Fibroblast of the aortic adventitia (primary cell): ENCODE measurements at places on chromosomes 2 and 18.
A peak's percentile ranks its signal among the peaks of the same experiment; 100 is the strongest.

GRCh38 chr2:134232868-134233727, 20.8 kb upstream of the MGAT5 start:
- no peak for DNase-seq

DNA sequence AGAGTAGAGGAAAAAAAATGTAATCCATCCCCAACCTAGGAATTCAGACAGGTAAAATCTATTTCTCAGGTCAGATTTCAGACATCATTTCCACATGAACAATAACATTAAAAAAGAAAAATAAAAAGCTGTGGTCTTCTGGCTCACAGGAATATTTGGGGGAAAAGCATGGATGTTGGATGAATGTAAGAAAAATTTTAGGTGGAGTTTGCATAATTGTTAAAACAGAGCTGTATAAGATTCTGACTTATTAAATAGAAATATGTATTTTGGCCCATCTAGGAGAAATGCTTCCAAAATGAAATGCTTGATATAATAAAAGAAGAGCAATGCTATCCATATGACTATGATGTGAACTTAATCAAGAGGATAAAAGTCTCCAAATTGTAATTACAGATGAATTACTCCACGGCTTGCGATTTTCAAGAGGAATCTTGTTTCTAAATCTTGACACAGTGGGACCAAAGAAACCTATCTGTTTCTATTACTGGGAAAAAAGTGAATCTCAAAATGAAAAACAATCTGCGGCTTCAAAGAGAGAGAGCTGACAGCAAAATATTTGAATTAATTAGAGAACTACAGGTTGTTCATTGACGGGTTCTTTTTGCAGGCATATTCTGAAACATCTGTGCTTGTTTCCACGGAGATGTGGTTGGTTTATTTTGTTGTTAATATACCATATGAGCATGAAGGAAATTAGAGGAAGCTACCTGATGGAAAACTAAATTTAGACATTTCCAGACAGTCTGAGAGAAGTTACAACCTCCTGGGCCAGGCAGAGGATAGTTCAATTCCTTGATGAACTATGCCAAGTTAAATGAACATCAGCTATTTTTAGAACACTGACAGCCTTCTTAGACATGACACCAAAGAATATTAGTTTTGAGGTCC, 468.7 kb downstream of the PID1 start:
- no peak for DNase-seq

- DNase-seq = peak; percentile 49
Observed at GRCh38 chr2:118661179-118661578, 186.3 kb downstream of the EN1 start.

- peak; percentile 80 for DNase-seq
Observed at GRCh38 chr2:48114256-48114655, 208.0 kb upstream of the FBXO11 start.

DNA sequence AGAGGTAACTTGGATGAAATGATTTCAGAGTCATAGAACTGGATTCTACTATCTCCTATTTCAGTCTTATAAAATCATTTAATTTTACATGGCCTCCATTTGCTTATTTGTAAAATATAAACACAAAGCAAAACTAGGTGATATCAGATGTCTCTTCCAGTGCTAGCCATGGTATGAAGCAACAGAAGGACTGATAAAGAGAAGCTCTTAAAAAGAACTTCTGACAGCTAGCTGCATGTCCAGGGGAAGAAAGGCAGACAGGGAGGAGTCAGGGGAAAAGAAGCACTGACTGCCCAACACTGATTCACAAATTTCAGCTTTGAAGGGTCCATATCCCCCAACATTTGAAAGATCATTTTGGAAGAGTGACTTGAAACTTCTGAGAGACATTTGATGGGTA, 6.4 kb downstream of the SLC8A1 start:
- DNase-seq = no peak

DNA sequence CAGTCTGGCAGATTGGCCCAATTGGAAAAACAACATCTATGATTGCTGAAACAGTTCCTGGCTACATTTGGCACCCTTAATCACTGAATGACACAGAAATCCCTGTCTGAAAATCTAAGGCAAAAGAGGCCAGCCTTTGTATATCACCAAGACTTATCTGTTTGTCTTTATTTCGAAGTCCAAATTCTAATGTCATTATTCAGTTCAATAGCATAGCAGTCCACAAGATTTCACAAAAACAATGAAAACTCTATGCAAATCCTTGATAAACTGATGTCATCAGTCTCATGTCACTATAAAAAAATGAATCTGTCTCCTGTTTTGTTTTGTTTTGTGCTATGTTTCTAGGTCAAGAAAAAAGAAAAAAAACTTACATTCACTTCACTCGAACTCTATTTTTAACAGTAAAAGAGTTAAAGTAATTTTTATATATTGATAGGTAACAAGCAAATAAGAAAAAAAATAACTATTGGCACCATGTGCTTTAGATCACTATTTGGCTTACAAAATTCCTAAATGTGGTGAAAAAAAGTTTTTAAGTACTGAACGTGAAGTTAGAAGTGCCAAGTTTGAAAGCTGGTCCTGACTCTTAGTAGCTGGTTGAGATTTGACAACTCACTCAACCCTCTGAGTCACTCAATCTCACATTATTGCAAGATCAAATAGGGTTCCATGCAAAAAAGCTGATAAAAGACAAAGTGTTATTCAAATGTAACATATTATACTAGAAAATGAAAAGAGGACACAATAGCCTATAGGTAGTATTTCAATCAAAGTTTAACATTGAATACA, 359.3 kb downstream of the IRS1 start:
- peak; percentile 82 for DNase-seq

DNA sequence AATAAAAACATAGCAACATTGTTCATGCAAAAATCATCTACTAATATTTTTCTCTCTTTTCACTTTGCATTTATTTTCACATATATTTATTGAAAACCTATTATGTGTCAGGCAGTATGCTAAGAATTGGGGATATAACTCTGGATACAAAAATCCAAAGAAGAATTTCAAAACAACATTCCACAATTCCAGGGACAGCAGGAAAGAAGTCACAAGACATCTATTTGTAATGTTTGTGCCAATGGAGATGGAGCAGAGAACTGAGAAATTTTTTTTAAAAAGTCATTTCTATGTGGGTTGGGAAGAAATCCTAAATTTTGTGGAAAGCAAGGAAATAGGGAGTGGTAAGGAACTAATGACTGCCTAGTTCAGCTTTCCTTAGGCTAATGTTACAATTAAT, 128.6 kb upstream of the TLK1 start:
- no peak for DNase-seq

DNA sequence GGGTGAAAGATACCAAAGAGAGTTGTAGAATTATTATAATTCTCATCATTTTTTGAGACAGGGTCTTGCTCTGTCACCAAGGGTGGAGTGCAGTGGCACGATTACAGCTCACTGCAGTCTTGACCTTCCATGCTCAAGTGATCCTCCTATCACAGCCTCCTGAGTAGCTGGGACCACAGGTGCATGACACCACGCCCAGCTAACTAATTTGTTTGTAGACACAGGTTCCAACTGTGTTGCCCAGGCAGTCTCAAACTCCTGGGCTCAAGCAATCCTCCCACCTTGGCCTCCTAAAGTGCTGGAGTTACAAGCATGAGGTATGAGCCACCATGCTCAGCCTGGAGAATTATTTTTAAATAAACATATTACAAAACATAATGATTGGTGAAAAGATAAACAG, 92.8 kb upstream of the MSH6 start:
- DNase-seq = no peak

DNA sequence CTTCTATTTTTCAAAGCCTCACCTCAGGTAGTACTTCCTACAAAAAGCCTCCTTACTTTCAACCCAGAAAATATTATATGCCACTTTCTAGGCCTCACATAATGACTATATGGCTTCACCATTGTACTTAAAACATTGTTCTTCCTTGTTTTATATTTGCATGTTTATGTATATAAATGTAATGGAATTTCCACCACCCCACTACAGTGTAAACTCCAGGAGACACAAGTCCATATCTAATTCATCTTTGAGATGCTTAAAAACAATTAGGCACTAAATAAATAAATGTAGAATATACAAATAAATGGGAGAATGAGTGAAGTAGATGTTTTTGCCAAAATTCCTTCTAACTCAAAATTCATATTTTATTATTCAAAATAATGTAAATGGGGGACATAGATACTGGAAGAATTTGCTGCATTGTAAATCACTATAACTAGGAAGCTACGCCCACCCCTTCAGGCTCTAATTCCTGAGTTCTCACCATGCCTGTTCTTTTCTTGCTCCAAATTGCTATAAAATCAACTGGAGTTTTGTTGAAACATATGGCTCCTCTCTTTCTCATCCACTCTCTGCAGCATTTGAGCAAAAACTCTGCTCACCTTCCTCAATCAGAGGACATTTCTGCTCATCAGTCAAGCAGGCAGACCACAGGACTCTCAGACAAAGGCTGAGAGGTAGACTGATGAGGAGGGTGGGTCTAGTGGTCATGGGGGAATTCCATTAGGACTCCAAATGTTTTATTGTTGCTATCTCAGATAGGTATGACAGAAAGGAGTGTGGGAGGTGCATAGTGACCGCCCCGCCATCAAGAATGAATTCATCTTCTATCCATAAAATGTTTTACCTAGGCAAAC, 243.0 kb downstream of the HNMT start:
- no peak for DNase-seq

DNA sequence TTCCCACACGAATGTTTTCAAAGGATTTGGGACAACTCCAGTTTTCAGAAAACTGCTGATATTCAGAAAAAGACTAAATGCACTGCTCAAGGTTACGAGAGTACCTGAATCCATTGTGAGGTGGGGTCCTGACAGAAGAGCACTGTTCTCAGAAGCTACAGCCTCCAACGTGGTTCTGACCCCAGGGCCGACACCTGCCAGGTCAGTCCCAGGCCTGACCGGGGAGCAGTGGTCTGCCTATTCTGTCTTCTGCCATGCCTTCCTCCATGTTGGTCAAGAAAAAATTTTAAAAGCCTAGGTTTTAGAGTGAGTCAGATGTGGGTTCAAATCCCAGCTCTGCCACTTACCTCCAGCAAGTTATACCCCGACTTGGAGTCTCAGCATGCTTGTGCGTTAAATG, 212.3 kb downstream of the BCL11A start:
- DNase-seq = no peak

DNA sequence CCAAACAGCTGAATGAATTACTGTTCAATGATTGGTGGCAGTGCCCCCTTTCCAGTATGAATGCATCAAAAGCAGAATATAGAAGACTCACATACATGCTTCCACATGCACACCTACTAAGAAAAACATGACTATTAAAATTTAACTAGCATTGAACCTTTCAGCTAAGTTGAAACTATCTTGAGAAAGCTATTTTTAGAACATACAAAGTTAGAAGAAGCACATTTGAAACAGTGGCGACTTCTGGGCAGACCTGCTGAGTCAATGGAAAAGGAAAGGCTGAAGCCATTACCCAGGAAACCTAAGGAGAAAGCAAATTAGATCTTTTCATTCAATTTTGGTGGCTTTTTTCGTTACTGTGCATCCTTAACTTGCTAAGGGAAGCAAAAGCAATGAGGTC, 55.9 kb downstream of the PLA2R1 start:
- peak; percentile 2 for DNase-seq

- no peak for DNase-seq
Observed at GRCh38 chr2:108195133-108195439, 44.7 kb upstream of the SULT1C3 start.

- DNase-seq = no peak
Observed at GRCh38 chr2:203548887-203549286, 13.8 kb upstream of the RAPH1 start.

DNA sequence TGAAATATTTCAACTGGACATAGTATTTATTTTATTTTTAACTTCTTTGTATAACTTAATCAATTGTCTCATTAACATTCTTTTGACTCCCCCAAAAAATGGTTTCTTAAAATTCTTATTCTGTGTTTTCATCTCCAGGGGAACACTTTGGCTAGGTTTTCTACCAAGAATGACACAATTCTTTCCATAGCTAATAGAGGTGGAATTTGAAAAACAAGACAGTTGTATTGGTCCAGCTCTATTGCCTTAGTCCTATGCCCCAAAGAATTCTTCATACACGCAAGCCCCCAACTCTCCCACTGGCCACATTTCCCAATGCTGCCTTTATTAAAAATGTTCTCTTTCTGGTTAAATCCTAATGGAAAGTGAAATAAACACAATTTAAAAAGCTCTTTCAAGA, 104.7 kb upstream of the PKDCC start:
- no peak for DNase-seq

DNA sequence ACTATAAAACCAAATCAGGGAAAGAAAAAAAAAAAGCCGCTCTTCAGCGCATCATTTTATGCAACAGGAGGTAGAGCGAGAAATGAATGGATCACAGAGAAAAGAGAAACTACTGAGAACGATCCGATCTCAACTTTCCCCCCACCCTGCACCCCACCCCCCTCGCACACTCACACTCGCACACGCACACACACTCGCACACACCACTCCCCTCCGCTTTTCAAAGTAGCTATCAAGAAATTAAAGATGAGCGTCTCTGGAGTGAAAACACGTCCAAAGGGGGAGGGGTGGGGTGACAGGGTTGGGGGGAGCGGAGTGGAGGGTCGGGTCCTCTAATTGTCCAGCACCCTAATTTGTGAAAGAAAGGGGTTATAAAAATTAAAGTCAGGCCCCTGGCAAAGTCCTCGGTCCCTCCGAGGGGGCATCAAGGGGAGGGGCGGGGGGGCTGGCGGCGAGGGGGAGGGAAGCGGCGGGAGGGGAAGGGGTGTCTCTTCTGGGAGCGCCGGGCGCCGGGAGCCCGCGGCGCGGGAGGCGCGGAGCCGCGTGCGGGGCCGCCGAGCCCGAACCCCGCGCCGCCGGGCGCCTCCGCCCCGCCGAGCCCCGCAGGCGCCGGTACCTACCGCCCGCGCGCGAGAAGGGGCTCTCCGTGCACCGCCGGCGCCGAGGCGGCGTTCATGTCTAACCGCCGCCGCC, 428 bp downstream of the TCF4 start:
- DNase-seq = peak; percentile 58

DNA sequence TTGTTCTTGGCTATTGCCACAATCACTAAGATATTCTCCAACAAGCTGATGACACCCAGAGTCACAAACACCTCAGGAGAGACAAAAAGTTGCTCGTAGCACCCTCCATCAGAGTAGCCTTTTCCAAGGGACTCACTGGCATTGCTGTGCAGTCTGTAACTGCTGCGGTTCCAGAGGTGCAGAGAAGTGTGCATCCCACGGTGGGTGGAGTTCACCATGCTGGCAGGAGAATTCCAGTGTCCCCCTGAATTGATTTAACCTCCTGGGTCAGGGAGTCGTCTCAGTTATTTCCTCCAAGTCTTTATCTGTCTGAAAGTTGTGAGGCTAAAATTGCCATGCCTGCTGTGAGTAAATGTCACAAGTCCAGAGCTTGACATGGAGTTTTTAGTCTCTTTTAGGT, 443 bp downstream of the MC4R start:
- no peak for DNase-seq
